Fibroblast of skin of left quadriceps (primary cell): ENCODE measurements at places on chromosomes 16 and 17.

GRCh38 chr17:72591289-72592241 is 470.7 kb downstream of the SOX9 start:
- no peak for DNase-seq

- DNase-seq: no peak
Observed at GRCh38 chr17:20122254-20122879, 113.2 kb downstream of the SPECC1 start.

DNA sequence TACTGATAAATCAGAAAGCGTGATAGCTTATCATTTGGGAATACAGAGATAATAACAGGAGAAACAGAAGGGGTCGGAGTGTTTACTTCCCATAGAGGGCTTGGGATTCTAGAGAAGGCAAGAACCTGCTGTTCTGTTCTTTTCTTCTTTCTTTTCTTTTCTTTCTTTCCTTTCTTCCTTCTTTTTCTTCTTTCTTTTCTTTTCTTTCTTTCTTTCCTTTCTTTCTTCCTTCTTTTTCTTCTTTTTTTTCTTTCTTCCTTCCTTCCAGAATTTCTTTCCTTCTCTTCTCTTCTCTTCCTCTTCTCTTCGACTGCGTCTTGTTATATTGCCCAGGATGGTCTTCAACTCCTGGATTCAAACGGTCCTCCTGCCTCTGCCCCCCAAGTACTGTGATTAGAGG is 18.3 kb downstream of the CNEP1R1 start:
- DNase-seq: no peak

DNA sequence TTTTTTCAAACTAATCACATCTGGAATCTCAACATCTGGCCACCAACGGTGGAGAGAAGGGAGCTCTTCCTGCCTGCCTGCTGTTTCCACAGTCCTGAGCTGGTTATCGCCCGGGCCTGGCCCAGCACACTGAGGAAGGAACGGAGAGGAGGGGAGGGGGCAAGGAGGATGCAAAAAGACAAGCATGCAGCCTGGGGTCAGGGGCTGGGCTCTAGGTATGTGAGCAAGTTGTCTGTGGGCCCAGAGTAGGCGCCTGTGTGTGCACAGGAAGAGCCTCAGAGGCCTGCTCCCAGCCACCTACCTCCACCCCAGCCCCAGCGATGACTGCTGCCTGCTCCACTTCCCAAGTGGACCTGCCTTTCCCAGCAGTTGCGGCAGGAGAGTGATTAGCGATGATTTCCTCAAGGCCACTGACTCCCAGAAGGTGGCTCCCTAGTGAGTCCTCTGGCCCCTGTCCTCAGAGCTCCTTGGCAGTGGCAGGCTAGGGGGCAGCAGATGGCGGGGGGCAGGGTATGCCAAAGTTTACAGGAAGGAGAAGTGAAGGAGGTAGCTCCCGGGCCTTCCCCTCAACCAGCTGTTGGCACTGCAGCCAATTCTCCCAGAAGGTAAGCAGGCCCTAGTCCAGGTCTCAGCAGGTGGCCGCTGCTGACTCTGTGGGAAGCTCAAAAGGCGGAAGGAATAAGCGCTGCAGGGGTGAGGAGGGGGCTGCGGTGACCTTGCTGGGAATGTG is 27.0 kb upstream of the RASD1 start:
- DNase-seq: no peak

DNA sequence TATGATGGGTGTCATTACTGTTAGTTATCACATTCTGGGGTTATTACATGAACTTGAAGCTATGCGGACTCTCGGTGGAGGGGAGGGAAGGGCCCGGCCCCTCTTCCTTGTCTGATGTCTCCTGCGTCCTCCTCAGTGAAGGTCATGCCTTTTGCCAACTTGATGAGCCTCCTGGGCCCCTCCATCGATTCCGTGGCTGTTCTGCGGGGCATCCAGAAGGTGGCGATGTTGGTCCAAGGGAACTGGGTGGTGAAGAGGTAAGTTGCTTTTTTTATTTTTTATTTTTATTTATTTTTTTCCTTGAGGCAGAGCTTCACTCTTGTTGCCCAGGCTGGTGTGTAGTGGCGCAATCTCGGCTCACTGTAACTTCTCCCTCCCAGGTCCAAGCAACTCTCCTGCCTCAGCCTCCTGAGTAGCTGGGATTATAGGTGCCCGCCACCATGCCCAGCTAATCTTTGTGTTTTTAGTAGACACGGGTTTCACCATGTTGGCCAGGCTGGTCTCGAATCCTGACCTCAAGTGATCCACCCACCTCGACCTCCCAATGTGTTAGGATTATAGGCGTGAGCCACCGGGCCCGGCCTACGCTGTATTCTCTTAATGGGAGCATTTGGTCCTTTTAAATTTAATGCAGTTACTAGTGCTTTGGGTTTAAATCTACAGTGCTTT is 21.6 kb downstream of the POLR3E start:
- no peak for DNase-seq

DNA sequence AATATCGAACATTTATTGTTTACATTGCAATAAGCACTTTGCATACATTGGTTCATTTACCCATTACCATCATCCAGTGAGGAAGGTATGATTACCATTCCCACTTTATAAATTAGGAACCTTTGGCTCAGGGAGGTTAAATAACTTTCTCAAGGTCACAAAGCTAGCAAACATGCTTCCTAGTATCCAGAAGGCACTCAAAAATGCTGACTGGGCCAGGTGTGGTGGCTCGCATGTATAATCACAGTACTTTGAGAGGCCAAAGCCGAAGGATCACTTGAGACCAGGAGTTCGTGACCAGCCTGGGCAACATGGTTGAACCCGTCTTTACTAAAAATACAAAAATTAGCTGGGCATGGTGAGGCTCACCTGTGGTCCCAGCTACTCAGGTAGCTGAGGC is 259.6 kb downstream of the TMEM114 start:
- no peak for DNase-seq

DNA sequence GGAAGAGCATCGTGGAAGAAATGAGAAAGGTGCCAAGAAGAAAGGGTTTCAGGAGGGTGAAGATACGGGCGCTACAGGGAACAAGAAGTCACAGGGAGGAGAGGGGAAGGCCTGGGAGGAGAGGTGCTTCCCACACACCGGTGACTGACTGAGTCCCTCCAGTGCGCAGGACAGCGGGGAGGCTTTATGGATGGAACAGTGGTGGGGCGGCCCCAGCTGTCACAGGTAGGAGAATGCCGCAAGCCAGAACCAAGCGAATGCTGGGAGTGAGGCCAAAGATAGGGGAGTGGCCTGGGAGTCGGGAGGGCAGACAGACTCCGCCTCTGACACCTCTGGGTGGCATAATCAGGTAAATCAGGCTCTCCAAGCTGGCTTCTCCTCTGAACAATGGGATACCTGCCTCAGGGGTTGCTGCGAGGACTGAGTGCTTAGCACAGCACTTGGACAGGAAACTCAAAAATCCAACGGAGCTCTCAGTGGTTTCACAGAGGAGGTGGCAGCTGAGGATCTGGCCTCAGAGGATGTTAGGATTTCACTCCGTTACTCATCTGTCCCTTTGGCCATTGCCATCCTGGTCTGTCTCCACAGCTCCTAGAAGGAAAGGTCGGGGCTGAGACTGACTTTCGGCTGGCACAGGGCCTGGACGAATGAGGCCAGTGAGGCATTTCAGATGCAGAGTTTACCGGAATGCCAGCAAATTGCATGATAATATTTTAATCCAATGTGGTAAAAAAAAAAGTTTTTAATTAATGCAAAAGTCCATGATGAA is 717 bp upstream of the CNP start:
- no peak for DNase-seq

DNA sequence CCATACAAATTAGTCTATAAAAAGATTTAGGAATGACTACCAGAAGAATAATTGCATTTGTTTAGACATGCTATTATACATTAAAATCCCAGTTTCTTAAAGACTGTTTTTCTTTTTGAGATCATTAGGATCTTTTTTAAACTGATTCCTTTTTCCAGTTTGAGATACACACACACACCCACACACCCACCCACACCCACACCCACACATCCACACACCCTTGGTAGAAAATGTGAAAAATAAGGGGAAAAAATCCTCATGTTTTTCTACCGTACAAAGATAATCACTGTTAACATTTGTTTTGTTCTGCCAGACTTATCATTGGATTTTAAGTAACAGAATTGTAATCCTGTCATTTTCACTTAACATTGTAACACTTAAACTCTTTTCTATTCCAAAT is 27.1 kb upstream of the ABCC11 start:
- no peak for DNase-seq

- DNase-seq: no peak
Observed at GRCh38 chr16:17451843-17452242, 18.9 kb downstream of the XYLT1 start.

DNA sequence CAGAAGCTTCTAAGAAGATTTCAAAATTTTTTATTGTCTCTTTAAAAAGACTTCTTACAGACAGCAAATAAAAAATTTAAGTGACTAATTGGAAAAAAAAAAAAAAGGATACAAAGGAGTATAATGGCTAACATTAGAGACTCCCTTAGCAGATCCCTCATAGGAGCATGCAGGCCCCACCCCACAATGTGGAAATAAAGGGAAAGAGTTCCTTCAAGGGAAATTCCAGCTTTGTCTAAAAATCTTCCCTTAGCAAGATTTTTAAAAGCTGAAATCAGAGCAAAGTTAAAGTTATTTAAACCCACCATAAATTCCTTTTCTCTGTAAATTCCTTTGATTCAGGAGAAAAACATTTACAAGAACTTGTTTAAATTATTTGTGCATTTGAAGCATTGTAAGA is 32.5 kb upstream of the NOS2 start:
- DNase-seq: no peak
